Stimulated activated CD4-positive, alpha-beta T cell treated with anti-CD3 and anti-CD28 coated beads, Interleukin-1b, Interleukin-23, amount 100 ng/mL, for 48 hours (primary cell): ENCODE measurements at places on chromosomes 12 and 14.

- no peak for DNase-seq
These were observed 30.4 kb downstream of the FRS2 start for GRCh38 chr12:69500631-69501030.

- no peak for DNase-seq
These were observed 32.7 kb downstream of the DYRK2 start for GRCh38 chr12:67681105-67681778.

- DNase-seq: no peak
These were observed 69.7 kb downstream of the SLC24A4 start for GRCh38 chr14:92392711-92393110.

GRCh38 chr12:106213662-106214061 is 34.2 kb downstream of the CKAP4 start:
- DNase-seq: no peak

DNA sequence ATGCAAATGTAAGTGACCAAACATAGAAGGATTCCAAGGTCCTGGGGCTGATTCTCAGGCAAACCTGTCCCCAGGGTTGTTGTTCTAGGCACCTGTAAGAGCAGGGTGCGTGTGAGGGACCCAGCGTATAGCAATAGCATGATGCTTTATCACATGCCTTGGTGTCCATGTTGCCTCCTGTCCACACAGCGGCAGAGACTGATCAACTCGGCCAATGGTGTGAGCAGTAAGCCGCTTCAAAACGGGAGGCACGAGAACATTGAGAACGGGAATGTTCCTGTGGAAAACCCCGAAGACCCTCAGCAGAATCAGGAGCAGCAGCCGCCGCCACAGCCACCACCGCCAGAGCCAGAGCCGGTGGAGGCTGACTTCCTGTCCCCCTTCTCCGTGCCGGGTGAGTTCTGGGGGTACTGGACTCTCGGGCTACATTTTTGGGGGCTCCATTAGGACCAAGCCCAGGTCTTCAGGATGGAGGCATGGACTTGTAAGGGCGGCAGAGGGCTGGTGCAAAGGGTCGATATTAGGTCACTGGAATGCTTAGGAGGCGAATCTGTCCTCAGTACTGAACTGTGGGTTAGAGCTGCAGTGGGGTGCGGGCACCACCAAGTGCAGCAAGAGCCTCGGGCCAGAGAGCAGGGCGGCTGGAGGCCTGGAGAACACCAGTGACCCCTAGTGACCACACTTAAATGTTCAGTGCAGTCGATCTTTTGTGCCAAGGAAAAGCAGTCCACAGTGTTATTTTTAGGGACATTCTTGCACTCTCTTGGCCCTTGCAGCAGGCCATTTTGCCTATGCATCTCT is 57.2 kb upstream of the RIN3 start:
- no peak for DNase-seq

GRCh38 chr12:45582536-45582935 is 147.0 kb upstream of the ARID2 start:
- no peak for DNase-seq

DNA sequence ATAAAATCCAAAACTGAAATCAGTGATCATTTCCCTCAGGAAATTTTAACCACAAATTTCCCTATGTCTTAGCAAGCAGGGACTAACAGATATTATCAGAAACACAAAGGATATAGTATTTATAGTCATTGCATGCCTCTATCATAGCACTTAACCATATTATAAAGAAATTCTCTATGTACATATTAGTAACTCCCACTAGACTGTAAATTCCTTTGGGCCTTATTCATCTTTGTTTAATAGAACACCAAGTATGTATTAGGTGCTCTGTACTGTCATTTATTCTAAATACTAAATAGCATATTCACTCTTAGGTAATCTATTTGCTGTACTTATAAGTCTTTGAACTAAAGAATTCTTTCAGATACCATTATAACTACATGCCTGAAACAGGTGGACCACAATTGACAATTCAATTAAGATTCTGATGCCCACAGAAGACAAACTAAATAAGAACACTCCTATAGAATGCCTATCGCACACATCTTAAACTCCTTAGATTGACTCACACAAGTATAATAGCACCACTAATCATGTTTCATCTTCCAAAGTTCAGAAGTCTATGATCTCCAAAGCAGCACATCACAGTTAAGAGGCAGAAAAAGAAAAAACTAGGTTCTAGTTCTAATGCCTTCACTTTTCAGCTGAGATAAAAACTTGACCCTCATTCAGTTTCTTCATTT is 134.1 kb downstream of the FSCB start:
- DNase-seq: no peak

GRCh38 chr12:82434392-82434911 is 76.1 kb downstream of the METTL25 start:
- no peak for DNase-seq

DNA sequence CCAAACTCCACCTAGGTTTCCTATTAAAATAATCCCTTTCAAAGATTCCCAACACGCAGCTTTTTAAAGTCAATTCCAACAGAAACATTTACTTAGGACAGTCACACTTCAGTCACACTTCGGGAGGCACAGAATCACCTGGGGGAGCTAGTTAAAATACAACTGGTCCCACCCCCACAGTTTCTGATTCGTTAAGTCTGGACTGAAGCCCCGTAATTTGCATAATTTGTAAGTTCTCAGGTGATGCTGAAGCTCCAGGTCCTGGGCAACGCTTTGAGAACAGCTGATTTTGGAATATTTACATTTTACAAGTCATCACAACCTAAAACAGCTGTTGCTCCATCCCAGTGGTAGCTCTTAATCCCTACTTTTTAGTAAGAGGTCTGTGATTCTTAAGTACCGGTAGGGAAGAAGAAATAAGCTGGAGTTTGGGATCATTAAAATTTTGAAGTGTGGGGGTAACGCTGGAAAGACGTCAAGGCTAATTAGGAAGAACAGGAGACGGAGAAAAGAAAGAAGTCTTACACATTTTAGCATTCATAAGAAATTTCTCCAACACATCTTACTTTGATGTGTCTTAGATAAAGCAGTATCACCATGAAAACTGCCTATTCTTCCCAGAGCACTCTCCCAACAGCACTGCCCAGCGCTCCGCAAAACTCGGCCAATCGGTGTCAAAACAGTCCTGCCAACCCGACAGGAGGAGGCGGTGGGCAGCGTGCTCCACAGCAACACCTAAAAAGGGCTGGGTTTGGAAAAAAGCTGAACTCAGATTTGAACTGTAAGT is 1.1 kb downstream of the IPO8 start:
- DNase-seq: no peak

- DNase-seq: no peak
These were observed 29.3 kb downstream of the ZCRB1 start for GRCh38 chr12:42296503-42297109.

DNA sequence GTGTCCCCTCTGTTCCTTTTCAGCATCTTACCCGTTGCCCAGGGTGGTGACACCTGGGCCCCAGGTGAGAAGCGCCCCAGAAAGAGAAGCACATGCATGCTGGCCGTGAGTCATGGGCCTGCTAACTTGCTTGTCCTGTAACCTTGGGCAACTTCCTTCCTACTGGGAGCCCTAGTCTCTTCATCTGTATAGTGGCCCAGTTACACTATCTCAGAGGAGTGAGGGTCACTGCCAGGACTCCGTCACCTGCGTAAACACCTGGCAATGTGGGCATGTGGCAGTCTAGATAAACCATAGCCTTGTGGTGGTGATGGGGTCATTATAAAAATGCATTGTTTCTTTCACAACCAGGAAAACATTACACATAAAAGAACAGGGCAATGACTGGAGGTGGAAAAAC is 125.2 kb downstream of the SLC25A47 start:
- no peak for DNase-seq

- no peak for DNase-seq
These were observed 103.1 kb downstream of the ETV6 start for GRCh38 chr12:11752403-11753149.

GRCh38 chr12:128798571-128799341 is 25.0 kb downstream of the SLC15A4 start:
- DNase-seq: no peak

DNA sequence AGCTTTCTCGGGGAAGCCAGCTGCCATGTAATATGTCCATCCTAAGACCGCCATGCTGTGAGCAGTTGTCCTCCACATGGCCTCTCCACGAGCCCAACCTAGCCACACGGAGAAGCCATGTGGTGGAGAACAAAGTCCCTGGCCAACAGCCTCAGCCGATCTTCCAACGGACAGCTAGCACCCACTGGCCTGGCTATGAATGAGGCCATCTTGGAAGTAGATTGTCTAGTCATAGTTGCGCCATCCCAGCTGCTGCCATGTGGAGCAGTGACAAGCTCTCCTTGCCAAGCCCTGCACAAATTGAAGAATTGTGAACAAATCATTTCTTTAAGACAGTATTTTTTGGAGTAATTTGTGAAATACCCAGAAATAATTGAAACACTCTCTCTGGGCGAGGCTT is 49.3 kb upstream of the USP44 start:
- DNase-seq: no peak

DNA sequence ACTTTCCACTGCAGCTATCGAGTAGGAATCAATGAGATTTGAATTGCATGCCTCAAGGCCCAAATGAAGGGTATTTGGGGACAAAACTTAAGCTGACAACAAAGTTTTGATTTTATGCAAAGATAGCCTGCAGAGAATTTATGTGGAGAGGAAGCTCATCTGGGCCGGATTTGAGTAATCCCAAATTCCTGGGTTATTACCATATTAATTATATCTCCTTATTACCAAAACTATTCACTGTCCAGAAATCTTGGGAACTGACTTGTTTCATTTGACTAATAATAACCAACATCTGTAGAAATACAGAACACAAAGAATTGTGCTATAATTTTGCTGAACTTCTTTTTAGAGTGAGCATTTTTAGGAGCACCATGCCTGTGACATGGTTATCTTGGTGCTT is 70.4 kb downstream of the KITLG start:
- DNase-seq: no peak

DNA sequence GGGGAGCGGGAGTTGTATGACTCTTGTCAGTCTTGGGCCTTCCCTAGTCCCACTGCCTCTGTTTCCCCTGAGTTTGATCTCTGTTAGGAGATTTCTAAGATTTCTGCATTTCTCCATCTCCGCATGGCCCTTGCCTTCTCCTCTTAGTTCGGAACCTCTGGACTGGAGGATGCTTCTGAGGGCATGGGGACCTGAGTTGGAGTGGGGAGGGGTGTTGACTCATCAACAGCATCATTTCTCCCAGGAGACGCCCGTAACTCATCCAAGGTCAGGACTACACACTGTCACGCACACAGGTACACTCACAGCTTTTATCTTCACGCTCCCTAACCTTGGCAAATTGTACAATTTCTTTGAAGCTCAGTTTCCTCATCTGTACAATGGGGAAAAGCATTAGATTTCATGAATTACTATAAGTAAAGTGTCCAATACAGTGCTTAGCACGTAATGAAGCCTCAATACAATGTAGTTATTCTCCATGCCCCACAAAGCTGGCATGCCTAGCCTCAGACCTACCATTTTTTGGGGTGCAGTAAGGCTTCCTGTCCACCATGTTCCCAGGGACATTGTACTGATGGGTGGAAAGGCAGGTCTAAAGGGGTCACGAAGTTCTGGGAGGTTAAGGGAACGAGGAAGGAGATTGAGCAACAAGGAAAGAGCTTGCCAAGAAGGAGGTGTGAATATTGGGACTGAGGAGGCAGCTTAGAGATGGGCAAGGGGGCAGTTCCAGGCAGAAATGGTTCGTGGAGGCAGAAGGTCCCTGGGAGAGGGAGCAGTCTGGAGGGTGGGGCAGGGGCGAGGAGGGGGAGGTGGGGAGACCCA is 600 bp upstream of the LAG3 start:
- no peak for DNase-seq

- no peak for DNase-seq
These were observed 11.6 kb downstream of the HVCN1 start for GRCh38 chr12:110677206-110677911.

GRCh38 chr14:94888121-94888520 is 118.2 kb upstream of the GSC start:
- no peak for DNase-seq

DNA sequence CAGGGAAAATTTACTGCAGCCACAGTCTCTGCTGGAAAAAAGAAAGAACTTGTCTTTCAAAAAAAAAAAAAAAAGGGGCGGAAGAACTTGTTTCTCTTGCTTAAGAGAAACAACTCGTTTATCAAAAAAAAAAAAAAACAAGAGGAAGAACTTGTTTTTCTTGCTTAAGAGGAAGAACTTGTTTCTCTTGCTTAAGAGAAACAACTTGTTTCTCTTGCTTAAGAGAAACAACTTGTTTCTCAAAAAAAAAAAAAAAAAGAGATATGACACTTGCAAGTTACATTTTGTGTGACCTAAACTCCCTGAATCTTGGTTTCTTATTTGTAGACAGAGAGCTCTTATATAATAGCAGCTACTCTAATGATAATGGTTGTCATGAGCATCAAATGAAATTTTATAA is 44.7 kb upstream of the USP15 start:
- DNase-seq: no peak

DNA sequence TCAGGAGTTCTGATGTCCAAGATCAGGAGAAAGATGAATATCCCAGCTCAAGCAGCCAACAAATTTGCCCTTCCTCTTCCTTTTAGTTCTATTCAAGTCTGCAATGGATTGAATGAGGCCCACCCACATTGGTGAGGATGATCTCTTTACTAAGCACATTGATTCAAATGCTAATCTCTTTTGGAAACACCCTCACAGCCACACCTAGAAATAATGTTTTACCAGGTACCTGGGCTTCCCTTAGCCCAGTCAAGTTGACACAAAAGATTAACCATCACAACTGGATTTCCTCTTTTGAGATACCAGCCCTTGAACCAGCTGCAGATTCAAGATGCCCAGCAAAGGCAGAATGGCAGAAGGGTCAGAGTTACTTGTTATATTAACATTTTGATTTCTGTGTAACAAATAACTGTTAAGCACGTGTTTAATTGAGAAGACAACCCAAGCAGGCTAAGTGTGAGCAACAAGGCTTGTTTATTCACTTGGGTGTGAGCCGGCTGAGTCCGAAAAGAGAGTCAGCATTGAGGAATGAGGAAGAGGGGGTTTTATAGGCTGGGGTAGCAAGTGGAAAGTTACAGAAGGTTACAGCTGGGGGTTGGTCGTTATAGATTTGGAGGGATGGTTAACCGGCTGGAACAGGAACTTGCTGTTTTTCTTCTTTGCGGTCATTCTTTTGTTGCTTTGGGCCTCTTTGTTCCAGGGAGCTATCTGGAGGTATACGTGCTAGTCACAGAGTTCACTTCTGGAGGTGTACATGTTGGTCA is 180.3 kb downstream of the EMP1 start:
- DNase-seq: no peak

DNA sequence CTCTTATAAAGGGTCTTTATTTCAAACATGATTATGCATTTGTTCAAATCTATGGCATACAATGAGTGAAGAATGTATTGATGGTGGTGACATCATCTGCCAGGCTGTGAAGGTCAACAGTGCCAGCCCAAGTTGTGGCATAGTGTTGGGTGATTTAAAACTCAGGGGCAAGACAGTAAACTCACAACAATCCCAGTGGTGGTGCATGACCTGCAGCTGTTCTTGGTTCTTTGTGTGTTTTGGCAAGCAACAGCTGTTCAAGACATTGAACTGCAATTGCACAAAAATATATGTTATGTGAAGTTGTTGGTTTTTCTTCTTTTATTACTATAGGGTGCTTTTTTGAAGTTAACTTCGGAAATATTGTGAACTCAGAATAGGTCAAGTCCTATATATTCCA is 851.6 kb downstream of the NRXN3 start:
- DNase-seq: no peak

- DNase-seq: no peak
These were observed 19.1 kb downstream of the ANKRD9 start for GRCh38 chr14:102490456-102490855.
